Cardiac muscle cell (in vitro differentiated cells and primary cell): ENCODE measurements at places on chromosomes 16 and 17. TPM values are rescaled to one million over a fixed set of nuclear protein-coding genes. Genes with fewer than 3 reads are reported as not detected.

BAHCC1 gene
- 20.0 and 20.3 TPM in 2 replicates for polyA plus RNA-seq

- H3K27me3 ChIP-seq = no peaks in the 10 kb centered on the region
- peaks cover 42% of the 10 kb centered on the region for H3K4me1 ChIP-seq
- DNase-seq = no peak
- no peak overlapping the region for H3K4me3 ChIP-seq
- no peak overlapping the region for H3K27ac ChIP-seq
- H3K36me3 ChIP-seq = no peaks in the 10 kb centered on the region
Observed at GRCh38 chr17:21361020-21361809, 14.9 kb upstream of the KCNJ12 start.

DNA sequence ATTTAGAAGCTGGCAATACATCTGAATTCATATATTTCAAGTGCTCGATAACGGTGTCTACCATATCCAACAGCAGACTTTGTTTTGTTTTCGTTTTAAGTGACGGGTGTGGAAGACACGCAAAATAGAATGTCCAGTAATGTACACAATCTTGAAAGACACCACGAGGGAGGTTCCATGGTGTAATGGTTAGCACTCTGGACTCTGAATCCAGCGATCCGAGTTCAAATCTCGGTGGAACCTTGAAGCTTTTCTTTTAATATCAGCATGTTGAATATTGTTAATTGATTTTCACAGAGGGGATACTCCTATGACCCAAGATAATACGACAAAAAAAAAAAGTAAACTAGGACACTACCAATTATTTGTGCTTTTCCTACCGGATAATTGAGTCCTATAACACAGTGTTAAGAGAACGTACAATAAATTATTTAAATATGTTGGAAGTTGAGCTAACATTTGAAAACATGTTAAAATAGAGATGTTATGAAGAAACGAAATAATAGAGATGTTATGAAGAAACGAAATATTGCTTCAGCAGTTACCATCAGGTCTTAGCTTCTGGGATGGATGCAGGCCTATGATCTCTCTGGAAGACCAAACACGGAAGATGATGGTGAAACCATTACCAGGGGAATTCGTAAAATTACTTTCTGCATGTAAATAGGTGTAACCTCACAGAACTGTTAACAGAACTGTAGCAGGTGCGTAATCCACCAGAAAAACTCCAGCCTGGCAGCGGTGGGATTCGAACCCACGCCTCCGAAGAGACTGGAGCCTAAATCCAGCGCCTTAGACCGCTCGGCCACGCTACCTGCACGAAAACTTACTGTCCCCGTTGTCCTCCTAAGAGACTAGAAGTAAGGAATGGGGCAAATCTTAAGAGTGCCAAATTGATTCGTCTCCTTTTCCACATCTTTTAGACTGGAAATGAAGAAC lies 1.5 kb upstream of the ALOXE3 start:
- H3K4me1 ChIP-seq = no peaks in the 10 kb centered on the region
- peak; percentile 88 for DNase-seq
- H3K36me3 ChIP-seq = no peaks in the 10 kb centered on the region

HIGD1B gene
- polyA plus RNA-seq = 0.55 TPM in 1 of 2 replicates, not detected in the other

DNA sequence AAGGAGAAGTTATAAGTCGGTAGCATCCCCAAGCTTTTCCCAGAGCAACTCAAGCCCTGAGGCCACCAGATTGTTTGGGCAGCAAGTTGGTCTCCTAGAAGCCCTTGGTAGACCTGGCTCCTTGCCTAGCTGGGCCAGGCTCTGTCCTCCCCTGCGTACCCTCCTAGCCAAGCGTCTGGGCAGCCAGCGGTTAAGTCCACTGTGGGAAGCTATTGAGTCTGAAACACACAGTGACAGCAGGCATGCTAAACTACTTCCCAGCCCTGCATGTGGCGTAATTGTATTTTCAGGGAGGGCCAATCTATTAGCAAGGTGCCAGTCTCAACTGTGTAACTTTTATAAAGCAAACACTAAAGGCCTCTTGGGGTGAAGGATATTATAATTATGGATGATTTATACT lies 419.1 kb upstream of the RBFOX1 start:
- no peak for DNase-seq
- H3K4me1 ChIP-seq = no peaks in the 10 kb centered on the region
- H3K27ac ChIP-seq = no peak overlapping the region
- H3K36me3 ChIP-seq = no peaks in the 10 kb centered on the region
- H3K27me3 ChIP-seq = no peaks in the 10 kb centered on the region
- no peak overlapping the region for H3K4me3 ChIP-seq

STH gene
- polyA plus RNA-seq = not detected in 2 replicates

ITGAL gene
- polyA plus RNA-seq = 0.46 TPM in 1 of 2 replicates, not detected in the other

GRCh38 chr17:39238311-39238972 lies 12.7 kb upstream of the STAC2 start:
- DNase-seq = no peak
- H3K36me3 ChIP-seq = no peaks in the 10 kb centered on the region
- no peaks in the 10 kb centered on the region for H3K4me1 ChIP-seq
- H3K4me3 ChIP-seq = no peak overlapping the region
- no peaks in the 10 kb centered on the region for H3K27me3 ChIP-seq

DNA sequence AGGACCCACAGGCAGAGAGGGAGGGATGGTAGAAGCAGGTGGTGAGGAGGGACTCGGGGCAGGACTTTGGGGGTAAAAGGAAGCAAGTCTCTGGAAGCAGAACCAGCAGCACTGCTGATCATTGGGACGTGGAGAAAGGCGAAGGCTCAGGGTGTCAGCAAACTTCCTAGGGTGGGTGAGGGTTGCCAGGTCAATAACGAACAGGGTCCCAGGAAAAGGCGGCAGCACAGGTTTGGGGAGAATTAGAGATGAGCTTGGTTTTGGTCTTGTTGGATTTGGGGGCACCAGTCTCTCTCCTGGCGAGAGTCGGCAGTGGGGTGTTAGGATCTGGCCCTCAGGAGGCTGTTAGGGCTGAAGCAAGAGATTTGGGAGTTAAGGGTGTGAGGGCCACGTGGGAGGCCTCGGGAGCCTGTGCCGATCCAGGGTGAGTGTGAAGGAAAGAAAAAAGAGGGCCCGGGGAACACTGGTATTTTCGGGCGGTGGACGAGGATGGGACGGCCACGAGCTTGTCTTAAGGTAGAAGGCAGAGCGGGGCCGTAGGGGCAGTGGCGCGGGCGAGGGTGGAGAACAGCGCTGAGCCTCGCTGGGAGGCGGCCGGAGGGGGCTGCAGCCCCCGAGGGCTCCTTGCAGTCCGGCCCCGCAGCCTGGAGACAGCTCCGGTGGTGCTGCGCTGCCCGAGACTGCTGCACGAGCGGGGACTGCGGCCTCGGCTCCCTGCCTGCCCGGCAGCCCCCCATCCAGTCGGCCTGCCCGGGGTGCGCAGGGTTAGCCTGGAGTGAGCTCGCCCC lies 765 bp upstream of the ADORA2B start:
- no peaks in the 10 kb centered on the region for H3K36me3 ChIP-seq
- DNase-seq = no peak
- H3K4me3 ChIP-seq = peak overlapping the region; percentile 64
- H3K27ac ChIP-seq = no peak overlapping the region

TP53TG3C gene
- not detected in 2 replicates for polyA plus RNA-seq

GRCh38 chr17:1076299-1076981 lies 79.5 kb downstream of the TIMM22 start:
- no peaks in the 10 kb centered on the region for H3K36me3 ChIP-seq
- DNase-seq = no peak
- H3K4me3 ChIP-seq = no peak overlapping the region

SLC35G6 gene
- polyA plus RNA-seq = 0.10 and 1.9 TPM in 2 replicates

DNA sequence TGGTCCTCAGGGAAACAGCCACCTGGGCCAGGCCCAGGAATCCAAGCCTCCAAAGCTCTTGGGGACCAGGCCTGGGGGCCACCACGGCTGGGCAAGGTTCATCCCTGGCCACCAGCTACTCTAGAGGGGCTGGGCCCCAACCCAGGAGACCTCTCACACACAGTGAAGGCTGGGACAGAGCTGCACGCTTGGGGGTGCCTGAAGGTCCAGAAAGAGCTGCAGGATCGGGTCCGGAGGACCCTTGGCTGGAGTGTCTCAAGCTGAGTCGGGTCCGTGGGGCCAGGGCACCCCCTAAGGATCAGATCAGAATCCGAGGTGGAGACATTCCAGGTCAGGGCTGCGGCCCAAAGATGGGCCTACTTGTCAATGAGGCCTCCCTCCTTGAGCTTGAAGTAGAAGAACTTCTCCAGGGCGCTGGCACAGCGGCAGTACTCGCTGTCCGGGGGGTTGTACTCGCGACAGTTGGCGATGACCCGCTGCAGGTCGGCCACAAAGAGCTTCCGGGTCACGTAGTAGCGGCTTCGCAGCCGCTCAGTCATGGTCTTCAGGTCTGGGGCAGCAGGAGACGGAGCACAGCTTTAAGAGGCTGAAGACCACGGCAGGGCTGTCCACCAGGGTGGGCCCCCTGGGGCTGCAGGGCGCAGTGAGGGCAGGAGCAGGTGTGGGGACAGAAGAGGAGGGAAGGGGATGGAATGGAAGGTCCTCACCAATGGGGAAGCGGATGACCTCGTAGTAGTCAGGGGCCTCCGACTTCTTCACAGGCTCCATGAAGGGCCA lies 967 bp upstream of the DHX58 start:
- no peaks in the 10 kb centered on the region for H3K27me3 ChIP-seq
- H3K4me1 ChIP-seq = no peaks in the 10 kb centered on the region
- H3K36me3 ChIP-seq = peaks cover 8% of the 10 kb centered on the region

DNA sequence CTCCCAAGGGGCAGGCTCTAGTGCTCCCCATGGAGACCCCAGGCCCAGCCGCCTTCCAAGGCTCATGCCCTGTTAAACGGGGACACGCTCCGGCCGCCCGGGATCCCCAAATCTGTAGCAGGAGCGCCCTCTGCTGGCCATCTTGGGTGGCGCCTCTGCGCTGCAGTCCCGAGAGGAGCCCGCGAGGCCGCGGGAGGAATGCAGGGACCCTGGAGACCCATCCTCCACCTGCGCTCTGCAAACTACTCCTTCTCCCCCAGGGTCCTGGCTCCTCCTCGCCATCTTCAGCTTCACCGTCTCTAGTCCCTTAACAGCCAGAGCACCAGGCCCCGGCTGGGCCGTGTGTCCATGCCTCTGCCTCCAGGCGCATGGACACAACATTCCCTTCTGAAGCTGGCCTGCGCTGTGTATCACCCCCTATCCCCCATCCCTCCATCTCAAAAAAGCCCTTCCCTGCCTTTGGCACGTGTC lies 23.6 kb upstream of the KRT17 start:
- H3K27ac ChIP-seq = no peak overlapping the region
- no peaks in the 10 kb centered on the region for H3K27me3 ChIP-seq
- H3K4me3 ChIP-seq = no peak overlapping the region
- DNase-seq = peak; percentile 90
- H3K36me3 ChIP-seq = no peaks in the 10 kb centered on the region

GPR179 gene
- polyA plus RNA-seq = 0.12 TPM in 1 of 2 replicates, not detected in the other

DNA sequence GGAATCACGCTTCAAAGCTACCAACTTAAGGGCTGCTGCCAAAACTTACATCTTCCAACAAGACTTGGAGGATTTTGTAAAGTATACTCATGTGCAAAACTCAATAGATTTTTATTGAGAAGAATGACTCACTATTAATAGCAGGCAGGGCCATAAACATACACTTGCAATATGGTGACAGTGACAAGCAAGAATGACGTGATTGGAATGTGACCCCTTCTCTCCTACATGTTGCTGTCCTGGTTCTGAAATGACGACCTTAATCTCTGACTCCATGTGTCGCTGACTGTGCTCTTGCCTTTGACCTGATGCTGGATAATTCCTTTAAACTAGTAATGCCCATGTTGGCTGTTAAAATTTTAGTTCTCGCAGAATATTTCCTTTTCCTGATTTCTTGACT lies 174.5 kb downstream of the PARN start:
- no peak overlapping the region for H3K4me3 ChIP-seq
- no peak for DNase-seq
- H3K4me1 ChIP-seq = peaks cover 15% of the 10 kb centered on the region
- H3K27ac ChIP-seq = no peak overlapping the region
- no peaks in the 10 kb centered on the region for H3K27me3 ChIP-seq

GRCh38 chr17:41910701-41911391 lies 7.9 kb downstream of the ACLY start:
- no peaks in the 10 kb centered on the region for H3K4me1 ChIP-seq
- H3K27me3 ChIP-seq = no peaks in the 10 kb centered on the region
- peak; percentile 90 for DNase-seq

GRCh38 chr17:76635039-76635438 lies 8.5 kb downstream of the ST6GALNAC1 start:
- H3K4me1 ChIP-seq = peaks cover 2% of the 10 kb centered on the region
- H3K27me3 ChIP-seq = no peaks in the 10 kb centered on the region
- H3K4me3 ChIP-seq = no peak overlapping the region
- no peak overlapping the region for H3K27ac ChIP-seq

DNA sequence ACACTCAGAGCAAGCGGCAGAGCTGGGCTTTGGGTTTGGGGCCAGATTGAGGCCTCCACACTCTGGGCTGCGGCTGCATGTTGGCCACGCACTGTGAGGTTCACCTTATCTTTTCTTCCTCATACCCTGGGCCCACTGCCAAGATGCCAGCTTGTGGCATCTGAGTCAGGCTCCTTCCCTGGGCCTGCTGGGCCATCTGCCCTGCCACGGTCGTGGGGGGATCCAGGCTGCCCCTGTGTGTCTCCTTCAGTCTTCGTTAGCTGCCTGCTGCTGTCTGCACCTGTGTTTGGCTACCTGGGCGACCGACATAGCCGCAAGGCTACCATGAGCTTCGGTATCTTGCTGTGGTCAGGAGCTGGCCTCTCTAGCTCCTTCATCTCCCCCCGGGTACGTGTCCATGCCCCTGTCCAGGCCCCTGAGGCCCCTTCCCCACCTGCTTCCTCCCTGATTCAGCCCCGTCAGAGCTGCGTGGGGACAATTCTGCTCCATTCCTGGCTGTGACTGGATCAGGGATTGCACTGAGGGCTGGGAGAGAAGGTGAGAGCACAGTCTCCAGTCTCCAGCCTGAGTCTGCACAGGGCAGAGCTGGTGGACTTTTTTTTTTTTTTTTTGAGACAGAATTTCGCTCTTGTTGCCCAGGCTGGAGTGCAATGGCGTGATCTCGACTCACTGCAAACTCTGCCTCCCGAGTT lies 11.2 kb downstream of the SPNS3 start:
- no peaks in the 10 kb centered on the region for H3K4me1 ChIP-seq
- no peak overlapping the region for H3K4me3 ChIP-seq
- no peak overlapping the region for H3K27ac ChIP-seq
- H3K36me3 ChIP-seq = no peaks in the 10 kb centered on the region
- no peaks in the 10 kb centered on the region for H3K27me3 ChIP-seq
- DNase-seq = no peak

- H3K27ac ChIP-seq = no peak overlapping the region
- H3K36me3 ChIP-seq = no peaks in the 10 kb centered on the region
- no peak overlapping the region for H3K4me3 ChIP-seq
Observed at GRCh38 chr17:50645748-50646682, 11.3 kb downstream of the ABCC3 start.

GRCh38 chr17:66335797-66336196 lies 33.4 kb downstream of the PRKCA start:
- DNase-seq = no peak
- H3K27me3 ChIP-seq = no peaks in the 10 kb centered on the region
- no peak overlapping the region for H3K4me3 ChIP-seq
- no peak overlapping the region for H3K27ac ChIP-seq
- H3K4me1 ChIP-seq = peaks cover 34% of the 10 kb centered on the region
- no peaks in the 10 kb centered on the region for H3K36me3 ChIP-seq

GAS7 gene
- 6.1 and 10.0 TPM in 2 replicates for polyA plus RNA-seq
